ENCODE measurements at places on chromosomes 12 and 14.

- DNase-seq, result no peak
Observed at GRCh38 chr14:80536456-80536855, 325.2 kb upstream of the DIO2 start.

- no peak for DNase-seq
Observed at GRCh38 chr14:100988956-100989355, 85.4 kb upstream of the RTL1 start.

DNA sequence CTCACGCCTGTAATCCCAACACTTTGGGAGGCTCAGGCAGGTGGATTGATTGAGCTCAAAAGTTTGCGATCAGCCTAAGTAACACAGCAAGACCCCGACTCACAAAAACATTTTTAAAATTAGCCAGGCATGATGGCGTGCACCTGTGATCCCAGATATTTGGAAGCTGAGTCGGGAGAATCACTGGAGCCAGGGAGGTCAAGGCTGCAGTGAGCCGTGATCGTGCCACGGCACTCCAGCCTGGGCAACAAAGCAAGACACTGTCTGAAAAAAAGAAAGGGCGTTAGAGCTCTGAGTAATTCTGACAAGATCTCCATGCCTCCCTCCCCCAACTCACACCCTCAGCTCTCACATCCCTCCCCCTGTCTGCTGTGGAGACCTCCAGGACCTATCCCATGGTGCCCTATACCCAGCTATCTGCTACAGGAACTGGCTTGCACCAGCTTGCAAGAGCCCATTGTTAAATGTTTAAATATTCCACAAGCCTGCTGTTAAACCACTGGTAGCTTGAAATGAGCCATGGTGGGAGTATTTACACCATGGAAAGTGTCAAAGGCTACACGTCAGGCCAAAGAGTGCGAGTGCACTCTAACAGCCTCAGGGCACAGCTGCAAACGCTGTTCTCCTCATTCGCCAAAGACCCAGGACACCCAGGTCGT, 35.1 kb upstream of the PPP2R5C start:
- no peak for DNase-seq

DNA sequence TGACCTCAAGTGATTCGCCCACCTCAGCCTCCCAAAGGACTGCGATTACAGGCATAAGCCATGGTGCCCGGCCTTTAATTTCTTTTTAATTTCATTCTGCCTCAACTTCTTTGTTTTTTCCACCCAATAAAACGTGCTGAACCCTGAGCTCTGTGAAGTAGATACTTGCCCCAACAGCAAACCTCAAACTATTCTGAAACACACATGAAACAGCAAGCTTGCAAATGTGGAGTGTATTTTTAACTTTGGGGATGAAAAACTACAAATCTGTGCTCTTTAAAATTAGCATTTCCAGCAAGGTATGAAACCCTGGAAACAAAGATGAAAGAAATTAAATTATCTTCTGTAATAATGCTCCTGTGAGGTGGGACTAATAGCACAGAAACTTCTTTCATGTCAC, 246.6 kb downstream of the ANO6 start:
- no peak for DNase-seq

- no peak for DNase-seq
Observed at GRCh38 chr14:94572637-94573303, 8.5 kb upstream of the SERPINA5 start.

GRCh38 chr12:2084553-2085296, 31.9 kb downstream of the CACNA1C start:
- DNase-seq, result no peak

DNA sequence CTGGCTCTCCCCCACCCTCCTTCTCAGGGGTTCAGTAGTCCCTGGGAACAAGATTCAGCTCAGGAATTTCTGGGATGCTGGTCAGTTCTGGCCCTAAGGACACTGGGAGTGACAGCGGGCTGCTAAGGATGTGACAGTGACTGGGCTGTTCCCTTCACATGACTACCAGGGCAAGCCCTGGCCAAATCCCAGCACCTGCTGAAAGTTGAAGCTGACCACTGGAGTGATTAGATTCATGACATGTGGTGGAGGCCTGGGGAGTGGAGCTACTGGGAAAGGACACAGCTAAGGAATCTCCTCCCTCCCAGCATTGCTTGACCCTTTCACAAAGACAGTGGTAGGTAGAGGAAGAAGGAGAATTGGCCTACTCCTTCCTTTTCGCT, 204.9 kb downstream of the DAD1 start:
- DNase-seq, result no peak

DNA sequence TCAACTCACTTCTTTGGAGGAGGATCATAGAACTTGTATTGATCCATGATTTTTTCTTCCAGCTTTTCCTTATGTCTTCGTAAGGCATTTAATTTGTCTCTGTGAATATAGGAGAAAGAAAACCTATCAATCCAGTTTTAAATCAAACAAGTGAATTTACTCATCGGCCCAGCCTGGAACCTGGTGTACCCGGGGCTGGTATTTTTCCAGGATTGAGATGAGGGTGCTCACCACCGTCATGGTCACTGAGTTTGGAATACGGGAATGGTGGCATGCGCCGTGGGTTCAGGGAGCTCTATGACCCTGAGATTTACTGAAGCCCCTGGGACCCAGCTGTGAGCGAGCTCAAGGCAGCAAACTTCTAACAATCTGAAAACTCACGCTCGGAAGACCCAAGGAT, 46.5 kb upstream of the GPR68 start:
- DNase-seq, result no peak

- no peak for DNase-seq
Observed at GRCh38 chr12:90181216-90181615, 472.6 kb upstream of the ATP2B1 start.

- no peak for DNase-seq
Observed at GRCh38 chr12:24394246-24394645, 444.8 kb upstream of the SOX5 start.

GRCh38 chr12:95972832-95973456, 23.2 kb downstream of the HAL start:
- no peak for DNase-seq

- no peak for DNase-seq
Observed at GRCh38 chr14:100165376-100165775, 5.9 kb upstream of the DEGS2 start.

GRCh38 chr14:102775855-102776760, 1.1 kb upstream of the TRAF3 start:
- peak; percentile 33 for DNase-seq

Data from stimulated activated CD4-positive, alpha-beta T cell treated with anti-CD3 and anti-CD28 coated beads, Interleukin-2, amount 100 ng/mL, for 24 hours (primary cell).